Astrocyte (in vitro differentiated cells and primary cell): ENCODE measurements at places on chromosomes 6 and 20. TPM values are rescaled to one million over a fixed set of nuclear protein-coding genes. Genes with fewer than 3 reads are reported as not detected.

DNA sequence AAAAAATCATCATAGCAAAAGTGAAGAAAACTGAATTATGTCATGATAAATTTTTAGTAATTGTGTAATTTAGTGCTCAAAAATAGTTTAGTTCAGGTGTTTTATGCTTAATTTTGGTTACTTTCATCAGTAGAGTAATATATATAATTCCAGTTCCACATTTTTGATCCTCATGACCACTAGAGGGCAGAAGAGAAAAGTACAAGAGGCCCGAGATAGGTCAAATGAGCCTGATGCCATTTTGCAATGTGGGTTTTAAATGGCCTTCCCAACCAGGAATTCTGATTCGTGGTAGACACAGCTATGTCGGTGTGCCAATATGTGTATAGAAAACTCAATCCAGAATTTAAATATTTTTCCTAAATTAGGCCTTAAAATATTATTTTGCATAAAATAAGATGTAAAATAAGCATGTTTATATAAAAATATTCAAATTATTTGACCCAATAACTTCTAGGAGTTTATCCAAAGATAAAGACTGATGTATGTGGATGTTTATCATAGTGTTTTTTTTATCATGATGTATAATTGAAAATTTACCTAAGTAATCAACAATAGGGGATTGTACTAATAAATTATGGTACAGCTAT is 159.7 kb upstream of the RPS6KA2 start:
- DNase-seq, result peak; percentile 33

- no peak for DNase-seq
These were observed 24.1 kb downstream of the BPIFB4 start for GRCh38 chr20:33103556-33103955.

DNA sequence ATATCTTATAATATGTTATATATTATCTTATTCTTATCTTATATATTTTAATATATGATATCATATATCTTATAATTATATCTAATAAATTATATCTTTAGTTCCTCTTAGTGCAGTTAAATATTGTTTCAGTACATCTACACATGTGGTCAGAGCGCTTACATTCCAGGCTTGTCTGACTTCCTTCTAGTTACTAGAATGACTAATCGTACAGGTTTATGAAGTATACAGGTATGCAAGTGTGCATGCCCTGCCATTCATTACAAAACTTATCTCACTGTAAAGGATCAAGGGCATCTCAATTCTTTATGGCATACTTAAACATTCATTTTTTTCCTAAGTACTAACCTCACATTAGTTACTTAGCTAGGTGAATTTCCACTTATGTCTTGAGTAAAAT is 1278.0 kb upstream of the MAP3K7 start:
- DNase-seq, result no peak

DNA sequence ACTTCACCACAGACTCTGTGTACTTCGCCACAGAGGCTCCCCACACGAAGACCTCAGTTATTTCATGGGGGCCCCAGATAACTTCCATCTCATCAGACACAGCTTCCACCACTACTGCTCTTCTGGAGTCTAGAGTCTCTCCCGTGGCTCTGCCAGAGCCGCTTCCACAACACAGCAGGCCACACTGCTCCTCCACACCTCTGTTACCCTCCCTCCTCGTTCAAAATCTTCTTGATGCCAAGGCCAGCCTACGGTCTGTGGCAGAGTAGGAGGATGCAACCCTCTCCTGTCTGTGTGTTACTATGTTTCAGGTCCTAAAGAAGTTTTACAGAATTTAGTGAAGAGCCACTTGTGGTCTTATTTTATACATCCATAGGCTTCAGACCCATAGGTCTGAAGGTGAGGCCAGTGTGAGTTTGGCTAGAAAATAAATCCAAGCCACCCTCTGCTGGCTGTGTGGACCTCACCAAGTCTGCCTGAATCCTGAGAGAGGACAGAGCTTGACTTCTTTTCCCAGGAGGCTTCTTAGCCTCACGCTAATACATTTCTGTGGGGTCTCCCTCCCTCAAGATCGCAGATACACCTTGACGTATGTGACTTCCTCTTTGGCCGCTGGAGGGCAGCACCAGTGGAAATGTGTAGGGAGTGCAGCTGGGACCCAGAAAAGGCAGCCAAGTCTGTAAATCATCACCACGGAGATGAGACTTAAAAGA is 197.7 kb downstream of the FAXC start:
- peak; percentile 6 for DNase-seq

OOEP gene
- not detected in 2 replicates for total RNA-seq

- DNase-seq, result no peak
These were observed 170.9 kb downstream of the GJA10 start for GRCh38 chr6:90065173-90065572.

- no peak for DNase-seq
These were observed 5.4 kb downstream of the LY86 start for GRCh38 chr6:6593867-6594468.

PI3 gene
- not detected in 2 replicates for total RNA-seq

FKBP5 gene
- 4.2 and 4.6 TPM in 2 replicates for total RNA-seq

VAPB gene
- 57.6 and 61.5 TPM in 2 replicates for total RNA-seq

GRCh38 chr20:2292416-2293110 is 3.2 kb upstream of the TGM3 start:
- DNase-seq, result no peak

LHFPL5 gene
- total RNA-seq, result not detected in 2 replicates

- no peak for DNase-seq
These were observed 1.5 kb downstream of the HLA-DOA start for GRCh38 chr6:33007831-33008400.

GRCh38 chr6:110778333-110778732 is 36.9 kb downstream of the CDK19 start:
- DNase-seq, result no peak

- no peak for DNase-seq
These were observed 198.5 kb upstream of the HEY2 start for GRCh38 chr6:125550892-125551291.

DNA sequence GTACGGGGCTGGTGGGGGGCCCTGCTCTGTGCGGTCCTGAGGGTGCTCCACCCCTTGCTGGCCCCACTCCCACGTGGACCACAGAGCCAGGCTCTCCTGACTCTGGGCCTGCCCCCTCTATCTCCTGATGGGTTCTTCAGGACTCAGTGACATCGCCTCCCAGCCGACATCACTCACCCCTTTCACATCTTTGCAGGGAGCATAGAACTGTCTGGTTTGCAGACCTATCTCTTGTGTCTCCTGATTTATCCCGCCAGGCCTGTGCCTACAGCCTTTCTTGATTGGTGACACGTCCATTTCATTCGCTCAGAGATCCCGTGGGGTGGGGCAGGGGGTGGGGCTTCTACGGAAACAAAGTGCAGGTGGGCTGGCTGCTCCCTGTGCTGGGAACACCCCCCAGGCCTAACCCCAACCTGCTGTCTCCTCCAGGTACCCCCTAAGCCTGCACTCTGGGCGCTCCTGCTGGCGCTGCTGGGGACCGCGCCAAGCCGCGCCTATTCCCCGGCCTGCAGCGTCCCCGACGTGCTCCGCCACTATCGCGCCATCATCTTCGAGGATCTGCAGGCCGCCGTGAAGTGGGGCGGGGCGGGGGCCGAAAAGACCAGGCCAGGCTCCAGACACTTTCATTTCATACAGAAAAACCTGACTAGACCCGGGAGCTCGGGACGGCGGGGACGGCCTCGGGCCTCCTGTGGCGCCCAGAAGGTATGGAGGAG is 1.7 kb downstream of the C20orf204 start:
- no peak for DNase-seq

RAB32 gene
- total RNA-seq, result 75.7 and 77.4 TPM in 2 replicates

GRCh38 chr6:56671160-56671559 is 28.5 kb upstream of the DST start:
- DNase-seq, result no peak

GABRR2 gene
- total RNA-seq, result 0.34 and 0.61 TPM in 2 replicates

DNA sequence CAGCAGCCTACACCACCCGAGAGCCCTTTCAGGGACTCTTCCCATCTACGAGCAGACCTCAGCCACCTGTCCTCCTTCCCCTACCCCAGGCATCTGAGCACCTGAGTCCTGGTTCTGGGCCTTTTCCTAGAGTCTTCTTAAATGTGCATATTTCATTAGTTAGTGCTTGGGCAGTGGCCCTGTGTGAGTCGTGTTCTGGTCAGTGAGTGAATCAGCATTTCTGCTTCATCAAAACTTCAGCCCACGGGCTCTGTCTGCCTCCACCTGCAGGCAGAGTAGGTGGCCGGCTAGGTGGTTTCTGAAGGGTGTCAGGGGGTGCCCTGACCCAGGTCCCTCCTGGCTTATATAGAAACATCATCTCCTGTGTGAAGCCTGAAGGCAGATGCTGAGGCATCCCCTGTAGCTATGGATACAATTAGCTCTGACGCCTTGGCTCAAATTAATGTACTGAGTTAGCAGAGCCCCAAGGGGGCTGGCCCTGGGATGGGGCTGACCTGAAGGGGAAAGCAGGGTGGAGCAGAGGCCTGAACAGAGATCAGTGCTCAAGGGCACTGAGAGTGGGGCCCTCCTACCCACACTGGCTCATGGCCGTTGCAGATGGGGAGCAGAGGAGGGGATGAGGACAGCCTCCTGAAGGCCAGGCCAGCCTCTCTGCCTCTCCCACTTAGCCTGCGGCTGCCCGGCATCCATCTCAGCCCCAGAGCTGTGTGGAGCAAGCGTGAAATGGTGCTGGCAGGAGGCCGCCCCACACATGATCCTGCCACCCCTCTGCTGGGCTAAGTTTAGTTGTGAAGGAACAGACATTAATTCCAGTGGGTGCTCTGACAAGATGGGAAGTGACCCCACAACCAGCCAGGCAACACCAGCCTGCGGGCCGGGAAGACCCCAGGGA is 13.6 kb downstream of the IP6K3 start:
- no peak for DNase-seq

GRCh38 chr20:13042458-13042794 is 33.7 kb downstream of the SPTLC3 start:
- no peak for DNase-seq

- no peak for DNase-seq
These were observed 90.2 kb upstream of the QKI start for GRCh38 chr6:163324326-163324687.

- no peak for DNase-seq
These were observed 44.3 kb upstream of the FRMD1 start for GRCh38 chr6:168123165-168123911.

DNA sequence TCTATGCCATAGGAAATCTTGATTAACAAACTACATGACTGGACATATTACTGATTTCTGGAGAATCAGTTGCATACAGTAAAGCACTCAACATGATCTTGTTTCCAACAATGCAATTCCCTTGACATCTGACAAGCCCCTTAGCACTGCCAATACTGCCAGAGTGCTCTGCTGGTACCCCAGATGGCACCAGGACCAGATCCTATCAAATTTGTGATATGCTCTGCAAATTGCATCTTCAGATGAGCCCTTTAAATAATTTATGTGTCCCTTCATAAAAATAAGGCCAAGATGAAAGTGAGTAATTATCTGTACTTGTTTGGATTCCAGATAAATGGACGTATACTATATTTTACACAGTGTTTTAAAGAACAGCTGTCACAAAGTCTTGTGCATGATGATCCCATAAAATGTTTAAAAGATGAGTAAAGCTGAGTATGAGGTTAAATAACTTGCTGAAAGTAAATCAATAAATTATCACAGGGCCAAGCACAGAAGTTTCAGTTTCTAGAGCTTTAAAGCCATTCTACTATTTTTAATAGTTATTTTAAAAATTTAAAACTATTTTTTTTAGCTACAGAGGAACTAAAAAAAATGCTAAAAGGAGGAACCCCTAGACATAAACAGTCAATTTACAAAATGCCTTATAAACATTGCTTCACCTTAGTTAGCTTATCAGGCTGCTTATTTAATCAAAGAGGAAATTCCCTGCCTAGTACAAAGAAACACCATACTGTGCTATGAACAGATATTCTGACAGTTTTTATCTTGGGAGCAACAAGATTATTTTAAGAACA is 42.1 kb downstream of the NUDT3 start:
- no peak for DNase-seq

DNA sequence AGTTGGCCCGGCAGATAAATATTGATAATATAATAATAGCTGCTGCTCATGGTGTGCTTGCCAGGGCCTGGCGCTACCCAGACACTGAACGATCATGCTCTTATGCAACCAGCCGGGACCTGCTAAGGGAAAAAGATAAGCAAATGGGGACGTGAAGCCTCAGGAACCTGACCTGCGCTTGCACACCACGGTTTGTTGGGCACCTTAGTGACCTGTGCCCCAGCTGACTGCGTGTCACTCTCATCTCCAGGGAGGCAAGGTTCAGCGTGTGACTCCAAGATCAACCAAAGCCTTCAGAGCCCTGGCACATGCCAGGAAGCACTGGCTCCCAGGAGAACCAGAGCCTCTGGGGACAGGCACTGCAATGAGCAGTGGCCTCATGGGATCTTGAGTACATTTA is 111.1 kb downstream of the AGPAT4 start:
- no peak for DNase-seq

SLC4A11 gene
- 3.9 and 6.6 TPM in 2 replicates for total RNA-seq

OTOR gene
- total RNA-seq, result not detected in 2 replicates

- no peak for DNase-seq
These were observed 8.9 kb upstream of the RFPL4B start for GRCh38 chr6:112338166-112338709.

GRCh38 chr20:10558635-10559187 is 115.1 kb downstream of the JAG1 start:
- DNase-seq, result peak; percentile 99

- no peak for DNase-seq
These were observed 103.3 kb downstream of the BACH2 start for GRCh38 chr6:90193359-90193758.
